ENCODE measurements at places on chromosomes 11 and 22.
A peak's percentile ranks its signal among the peaks of the same experiment; 100 is the strongest.

DNA sequence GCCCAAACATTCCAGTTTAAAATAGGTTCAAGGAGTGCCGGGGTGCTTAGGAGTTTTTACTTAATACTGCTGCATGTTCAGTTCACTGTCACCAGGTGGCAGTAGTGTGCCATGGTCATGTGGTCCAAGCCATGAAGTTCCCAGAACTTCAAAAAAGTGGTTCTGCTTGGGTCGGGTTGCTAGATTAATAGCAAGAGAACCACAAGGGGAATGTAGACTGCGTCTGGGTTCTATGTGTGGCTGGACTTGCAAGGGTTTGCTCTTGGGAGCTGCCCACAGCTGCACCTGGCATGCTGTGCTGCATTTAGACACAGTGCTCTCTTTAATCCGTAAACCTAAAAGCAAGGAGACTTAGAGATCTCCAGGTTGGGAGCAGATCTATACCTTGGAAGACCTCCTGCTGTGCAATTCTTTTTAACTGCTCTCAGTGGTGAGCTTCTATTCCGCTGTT, 6.5 kb upstream of the SPON1 start:
- DNase-seq = peak; percentile 44

- no peak for DNase-seq
These were observed 29.5 kb downstream of the MMP27 start for GRCh38 chr11:102676084-102676483.

GRCh38 chr11:33507967-33508366, 192.7 kb downstream of the C11orf91 start:
- DNase-seq = no peak

GRCh38 chr11:20159466-20160381, 551 bp downstream of the DBX1 start:
- DNase-seq = no peak

- no peak for DNase-seq
These were observed 10.1 kb upstream of the PDGFB start for GRCh38 chr22:39254789-39255298.

GRCh38 chr11:3853899-3854659, 1.4 kb upstream of the STIM1 start:
- DNase-seq = peak; percentile 66

All from stimulated activated naive CD4-positive, alpha-beta T cell (primary cell).